ENCODE measurements at places on chromosomes 3 and 15. TPM values are rescaled to one million over a fixed set of nuclear protein-coding genes. Genes with fewer than 3 reads are reported as not detected.
A peak's percentile ranks its signal among the peaks of the same experiment; 100 is the strongest.

DNA sequence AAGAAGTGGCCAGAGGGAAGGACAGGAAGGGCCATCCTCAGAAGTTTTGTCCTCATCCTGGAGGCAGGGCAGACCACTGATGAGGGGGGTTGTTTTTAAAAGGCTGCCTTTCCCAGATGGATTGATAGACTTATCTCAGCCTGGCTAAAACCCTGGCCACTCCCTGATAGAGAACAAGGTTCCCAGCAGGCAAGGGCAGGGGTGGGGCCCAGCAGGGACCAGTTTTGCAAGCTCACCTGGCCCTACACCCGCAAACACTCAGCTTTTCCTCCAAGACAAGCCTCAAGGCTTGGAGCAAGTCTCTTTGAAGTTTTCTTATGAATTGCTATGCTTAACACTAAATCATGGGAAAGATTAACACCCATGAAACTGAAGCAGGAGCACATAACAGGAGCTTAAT, 9.1 kb downstream of the LIPC start:
- peak; percentile 72 for DNase-seq

DNA sequence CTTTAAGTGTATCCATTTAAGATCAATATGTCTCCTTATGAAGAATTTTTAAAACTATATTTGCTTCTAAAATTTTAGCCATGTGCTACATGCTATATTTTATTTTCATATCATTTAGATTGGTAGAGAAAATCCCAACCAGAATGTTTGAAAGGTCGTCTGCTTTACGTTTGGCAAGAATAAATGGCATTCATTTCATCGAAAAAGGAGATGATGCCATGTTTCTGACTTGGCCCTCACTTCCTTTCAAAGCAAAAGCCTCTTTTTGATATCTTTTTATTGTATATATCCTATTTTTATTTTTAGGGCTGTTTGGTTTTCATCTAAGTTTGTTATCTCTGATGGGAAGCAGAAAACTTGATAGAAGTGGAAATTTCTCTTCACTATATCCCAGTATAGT, 176.2 kb downstream of the PLCL2 start:
- DNase-seq = no peak

- peak; percentile 73 for DNase-seq
Measured at GRCh38 chr3:111691293-111691909, 96.3 kb upstream of the ZBED2 start.

GRCh38 chr3:89052386-89052785, 55.0 kb upstream of the EPHA3 start:
- no peak for DNase-seq

DNA sequence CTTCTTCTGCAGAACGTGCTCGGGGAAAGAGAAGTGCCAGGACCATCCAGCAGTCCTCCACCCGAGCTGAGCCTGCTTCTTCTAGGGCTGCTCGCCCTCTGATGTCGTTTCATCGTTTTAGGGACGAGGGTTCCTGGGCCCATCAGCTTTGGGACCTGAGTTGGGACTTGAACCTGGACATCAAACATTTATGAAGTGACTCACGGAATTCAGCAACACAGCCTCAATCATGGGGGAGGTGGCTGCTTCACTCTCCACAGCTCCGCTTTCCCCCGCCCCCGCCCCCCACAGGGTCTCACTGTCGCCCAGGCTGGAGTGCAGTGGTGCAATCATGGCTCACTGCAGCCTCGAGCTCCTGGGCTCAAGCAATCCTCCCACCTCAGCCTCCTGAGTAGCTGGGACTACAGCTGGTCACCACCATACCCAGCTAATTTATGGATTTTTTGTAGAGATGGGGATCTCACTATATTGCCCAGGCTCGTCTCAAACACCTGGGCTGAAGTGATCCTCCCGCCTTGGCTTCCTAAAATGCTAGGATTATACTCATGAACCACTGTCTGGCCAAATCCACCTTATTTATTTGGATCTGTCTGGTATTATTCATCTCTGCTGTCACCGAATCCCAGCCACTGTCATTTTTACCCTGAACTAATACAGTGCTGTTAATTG, 725 bp upstream of the SCAMP2 start:
- DNase-seq = no peak

GRCh38 chr3:150300852-150301517, 107.1 kb upstream of the TSC22D2 start:
- DNase-seq = peak; percentile 77

GRCh38 chr3:80355144-80355543, 587.3 kb upstream of the ROBO1 start:
- no peak for DNase-seq

DNA sequence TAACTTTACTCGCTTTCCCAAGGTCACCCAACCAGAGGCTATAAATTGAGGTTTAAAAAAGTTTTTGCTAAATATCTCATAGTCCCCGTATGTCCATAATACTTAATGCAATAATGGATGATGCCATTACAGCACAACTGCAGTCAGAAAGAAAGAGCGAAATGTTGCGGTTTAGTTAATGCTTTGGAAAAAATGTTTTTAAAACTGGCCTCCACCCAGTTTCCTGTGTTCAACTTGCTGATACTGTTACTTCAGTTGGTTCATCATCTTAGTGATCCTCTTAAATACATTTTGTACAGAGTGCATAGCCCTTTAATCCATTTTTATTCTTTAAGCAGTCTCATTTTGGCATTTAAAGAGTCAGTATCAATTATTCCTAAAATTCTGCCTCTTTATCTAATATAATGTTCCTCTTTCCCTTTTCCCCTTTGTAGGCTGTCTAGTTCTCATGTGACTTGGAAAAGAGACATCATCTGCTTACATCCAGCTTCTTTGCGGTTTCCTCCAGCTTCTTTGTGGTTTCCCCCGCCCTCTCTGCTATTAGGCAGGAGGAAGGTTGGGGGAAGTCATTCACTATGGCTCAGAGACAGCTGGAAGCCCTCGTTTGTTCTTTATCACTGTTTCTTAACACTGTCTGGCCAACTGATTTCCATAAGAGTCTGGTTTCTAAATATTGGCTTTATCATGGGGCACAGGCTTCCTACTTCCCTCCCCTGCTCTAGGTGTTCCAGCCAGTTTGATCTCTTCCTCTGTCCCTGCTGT, 154.3 kb downstream of the GOLIM4 start:
- DNase-seq = peak; percentile 47

GRCh38 chr15:90677807-90678790, 39.0 kb upstream of the BLM start:
- peak; percentile 32 for DNase-seq

DNA sequence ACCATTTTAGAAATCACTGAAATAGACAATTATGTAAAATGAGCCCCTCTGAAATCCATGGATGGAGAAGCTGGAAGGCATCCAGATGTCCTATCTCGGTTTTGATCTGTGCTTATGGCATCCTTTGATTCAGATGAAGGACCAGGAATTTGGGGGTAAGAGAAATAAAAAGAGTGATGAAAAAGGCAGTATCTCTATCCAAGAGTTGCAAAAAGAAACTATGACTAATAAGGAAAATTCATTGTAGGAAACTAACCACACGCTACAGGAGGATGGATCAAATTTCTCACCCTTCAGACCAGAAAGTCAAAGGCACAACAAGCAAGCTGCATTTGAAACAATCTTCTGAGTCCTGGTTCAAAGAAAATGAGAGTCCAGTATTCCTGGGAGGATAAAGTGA, 34.8 kb downstream of the SRGAP3 start:
- peak; percentile 82 for DNase-seq

DNA sequence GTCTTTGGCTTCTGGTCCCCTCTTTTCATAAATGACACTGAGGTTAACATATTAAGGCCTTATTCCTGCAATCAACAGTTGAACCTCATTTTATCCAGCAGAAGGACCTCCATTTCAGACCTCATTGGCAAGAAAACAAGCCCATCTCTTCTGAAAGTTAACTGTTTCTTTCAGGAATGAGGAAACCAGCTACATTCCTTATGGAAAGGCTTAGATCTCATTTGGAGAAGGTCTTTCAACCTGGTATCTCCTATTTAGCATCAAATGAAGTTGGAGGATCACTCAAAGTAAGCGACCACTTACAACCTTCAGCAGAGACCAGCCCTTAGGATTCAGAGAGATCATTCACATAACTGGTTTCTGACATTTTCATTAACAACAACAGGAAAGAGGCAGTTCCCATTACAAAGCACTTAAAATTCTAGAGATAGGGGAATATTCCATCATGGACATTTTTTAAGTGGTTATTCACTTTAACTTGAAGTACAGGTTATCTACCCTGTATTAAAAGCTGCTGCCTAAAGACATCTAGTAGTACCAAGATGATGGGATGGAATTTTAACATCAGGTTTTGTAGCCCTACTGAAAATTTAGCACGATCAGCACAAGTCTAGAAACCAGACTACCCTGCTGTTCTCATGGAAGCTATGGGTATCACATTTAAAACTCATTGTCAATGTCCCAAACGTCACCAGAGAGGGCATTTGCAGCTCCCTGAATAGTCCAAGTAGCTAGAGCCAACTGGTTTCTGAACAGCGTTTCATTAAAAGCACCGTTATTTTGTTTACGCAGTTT, 30.4 kb downstream of the TFRC start:
- no peak for DNase-seq

GRCh38 chr15:38512901-38513300, 51.7 kb downstream of the RASGRP1 start:
- no peak for DNase-seq

DNA sequence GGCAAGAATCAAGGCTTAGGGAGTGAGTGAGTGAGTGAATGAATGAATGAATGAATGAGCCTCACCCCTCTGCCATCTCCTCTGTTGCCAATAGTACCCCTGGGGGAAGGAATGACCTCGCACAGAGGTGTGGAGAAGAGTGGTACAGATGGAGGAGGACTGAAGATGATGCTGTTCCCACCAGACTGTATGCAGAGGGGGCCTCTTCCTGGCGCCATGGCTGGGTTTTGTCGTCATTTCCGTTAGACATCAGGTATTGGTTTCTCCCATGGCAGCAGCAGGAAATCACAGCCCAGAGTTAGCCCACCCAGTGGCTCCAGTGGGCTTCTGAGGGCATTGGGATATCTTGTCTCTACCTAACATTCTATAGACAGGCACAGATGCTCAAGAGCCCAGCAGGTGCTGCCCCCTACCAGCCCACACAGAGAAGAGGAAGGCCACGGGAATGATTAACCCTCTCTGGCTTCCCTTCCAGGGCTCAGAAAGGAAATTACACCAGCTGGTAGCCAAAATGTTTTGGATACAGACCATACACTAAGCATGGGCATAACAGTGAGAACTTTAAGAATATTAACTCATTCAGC, 109.8 kb upstream of the SLC6A11 start:
- DNase-seq = peak; percentile 8

GRCh38 chr3:48927928-48928327, 9.3 kb downstream of the ARIH2 start:
- peak; percentile 28 for DNase-seq

DNA sequence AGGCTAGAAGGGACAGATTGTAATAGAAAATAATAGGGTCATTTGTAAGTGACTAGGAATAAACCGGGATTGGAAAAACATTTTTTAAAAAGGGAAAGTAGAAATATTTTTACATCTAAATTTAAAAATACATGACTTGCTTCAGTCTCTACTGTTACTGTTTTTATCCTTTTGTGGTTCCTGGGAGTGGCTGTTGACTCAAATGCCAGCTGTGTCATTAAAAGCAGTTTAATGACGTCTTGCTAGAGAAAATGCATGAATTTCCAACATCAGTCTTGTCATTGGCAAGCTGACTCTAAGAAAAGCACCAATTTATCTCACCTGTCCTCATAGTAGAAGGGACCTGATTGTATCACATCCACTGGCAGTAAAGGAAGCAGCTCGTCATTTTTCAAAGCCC, 16.7 kb upstream of the LCMT2 start:
- no peak for DNase-seq

C15orf39 gene
- 23.8 TPM for total RNA-seq

PRRT3 gene
- 4.4 TPM for total RNA-seq

ZNF662 gene
- total RNA-seq = 0.04 TPM

MUC13 gene
- 0.04 TPM for total RNA-seq

CLDN11 gene
- 32.0 TPM for total RNA-seq

Measured in PC-3 (cell line).